Renal cortex interstitium (tissue), 15 donors: ENCODE measurements at places on chromosomes 4 and X. TPM values are rescaled to one million over a fixed set of nuclear protein-coding genes. Genes with fewer than 3 reads are reported as not detected.

NDNF gene
- 64.4 TPM for polyA plus RNA-seq

SMPX gene
- not detected for polyA plus RNA-seq

FRMD7 gene
- 1.4 TPM for polyA plus RNA-seq

PRRG1 gene
- polyA plus RNA-seq: 17.0 TPM

STX18 gene
- 65.2 TPM for polyA plus RNA-seq
